Skin of body (tissue), 3 donors: ENCODE measurements at places on chromosomes 2 and 18. TPM values are rescaled to one million over a fixed set of nuclear protein-coding genes. Genes with fewer than 3 reads are reported as not detected.

- DNase-seq: no peak
Measured at GRCh38 chr2:234606896-234607295, 110.0 kb upstream of the ARL4C start.

DNA sequence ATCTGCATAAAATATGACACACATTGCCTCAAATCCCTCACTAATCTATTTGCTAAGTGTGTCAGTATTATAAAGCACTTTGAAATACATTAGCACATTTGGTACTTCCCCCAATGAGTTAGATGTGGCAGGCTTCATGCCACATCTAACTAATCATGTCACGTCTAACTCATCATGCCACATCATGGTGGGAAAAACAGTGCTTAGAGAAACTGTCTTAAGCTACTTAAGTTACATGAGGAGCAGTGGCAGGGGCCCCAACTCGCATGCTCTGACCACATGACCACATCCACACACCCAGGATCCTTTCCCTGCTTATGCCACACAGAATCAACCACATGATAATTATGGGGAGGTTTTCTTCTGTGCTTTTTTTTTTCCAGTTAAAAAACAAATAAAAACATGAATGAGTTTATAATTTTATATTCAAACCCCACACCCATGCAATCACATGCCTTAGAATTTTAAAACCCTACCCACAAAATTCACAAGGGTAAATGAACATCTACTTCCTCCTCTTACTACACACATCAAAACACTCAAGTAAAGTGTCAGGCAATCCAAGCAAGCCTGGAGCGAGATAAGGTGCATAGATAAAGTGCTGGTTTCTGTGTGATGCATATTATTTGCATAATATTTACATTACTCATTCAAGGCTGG lies 1.6 kb downstream of the ABCA12 start:
- no peak for DNase-seq

Gene GKN1
- not detected for total RNA-seq

- DNase-seq: no peak
Measured at GRCh38 chr2:240168546-240169361, 28.3 kb upstream of the OTOS start.

DNA sequence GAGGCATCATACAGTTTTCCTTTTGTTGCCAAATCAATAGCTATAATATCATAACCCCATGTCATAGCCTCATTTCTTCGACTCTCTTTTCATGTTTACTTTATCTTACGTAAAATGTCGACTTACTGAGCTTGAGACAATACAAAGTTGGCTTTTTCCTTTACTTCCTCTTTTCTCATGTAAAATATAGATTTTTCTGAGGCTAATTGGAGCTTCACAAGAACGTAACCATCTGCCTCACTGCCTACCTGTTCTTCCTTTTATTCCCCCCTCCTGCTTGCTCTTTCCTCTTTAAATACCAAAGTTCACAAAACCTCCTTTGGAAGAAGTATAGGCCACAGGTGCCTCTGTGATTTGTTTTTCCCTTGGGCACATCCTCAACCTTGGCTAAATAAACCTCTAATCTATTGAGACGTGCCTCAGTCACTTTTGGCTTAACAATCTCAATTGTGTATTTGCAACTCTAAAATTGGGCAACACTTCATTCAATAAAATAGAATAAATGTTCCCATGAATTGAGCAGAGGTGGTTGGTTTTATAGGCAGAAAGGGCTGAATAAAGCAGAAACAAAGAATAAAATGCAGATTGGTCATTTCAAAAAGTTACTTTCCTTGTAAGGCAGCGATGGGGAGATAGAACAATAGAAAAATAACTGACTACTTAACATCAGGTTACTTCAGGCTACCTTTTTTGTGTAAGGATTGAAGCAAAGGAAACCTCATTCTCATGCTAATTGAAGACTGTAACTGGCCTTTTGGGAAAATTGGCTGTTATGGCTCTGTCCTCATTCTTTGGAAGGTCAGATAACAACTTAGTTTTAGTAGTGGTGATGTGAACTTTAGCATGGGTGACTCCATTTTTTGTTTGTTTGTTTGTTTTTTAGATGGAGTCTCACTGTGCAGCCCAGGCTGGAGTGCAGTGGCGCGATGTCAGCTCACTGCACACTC lies 21.3 kb downstream of the COMMD1 start:
- DNase-seq: no peak

DNA sequence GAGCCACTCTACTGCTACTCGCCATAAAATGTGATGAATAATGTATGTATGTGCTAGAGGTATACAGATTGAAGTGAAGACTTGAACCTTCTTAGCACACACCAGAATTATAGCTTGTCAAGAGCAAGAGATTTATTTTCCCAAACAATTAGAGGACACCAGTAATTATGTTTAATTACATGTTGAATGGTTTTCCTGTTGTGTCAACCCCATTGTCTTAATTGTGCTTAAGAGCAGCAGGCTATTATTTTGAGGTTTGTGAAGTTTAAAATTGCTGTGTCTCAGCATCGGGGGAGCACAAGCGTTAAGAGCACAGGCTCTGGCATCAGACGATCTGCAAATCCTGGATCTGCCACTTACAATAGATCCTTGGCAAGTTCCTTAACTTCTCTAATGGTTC lies 29.0 kb downstream of the KIF5C start:
- DNase-seq: no peak

Gene NOSTRIN
- total RNA-seq: 9.4 TPM

GRCh38 chr18:6748241-6748640 lies 18.7 kb downstream of the ARHGAP28 start:
- DNase-seq: no peak

DNA sequence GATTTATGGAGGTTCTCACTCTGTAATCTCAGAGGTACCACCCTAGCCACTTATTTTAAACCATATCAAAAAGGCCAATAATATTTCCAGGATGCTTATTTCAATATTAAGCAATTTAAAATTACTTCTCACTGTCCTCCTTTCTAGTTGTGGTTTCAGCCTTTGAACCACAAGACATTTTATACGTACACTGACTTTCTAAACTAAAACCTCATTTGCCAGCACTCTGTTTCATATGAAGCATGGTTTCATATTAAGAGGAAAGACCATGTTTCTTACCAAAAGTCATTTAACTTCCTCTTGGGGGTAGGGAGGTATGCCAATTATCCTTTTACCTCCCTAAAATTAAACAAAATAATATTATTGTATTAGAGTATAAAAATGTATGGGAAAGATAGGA lies 399.8 kb downstream of the CDH7 start:
- DNase-seq: no peak

DNA sequence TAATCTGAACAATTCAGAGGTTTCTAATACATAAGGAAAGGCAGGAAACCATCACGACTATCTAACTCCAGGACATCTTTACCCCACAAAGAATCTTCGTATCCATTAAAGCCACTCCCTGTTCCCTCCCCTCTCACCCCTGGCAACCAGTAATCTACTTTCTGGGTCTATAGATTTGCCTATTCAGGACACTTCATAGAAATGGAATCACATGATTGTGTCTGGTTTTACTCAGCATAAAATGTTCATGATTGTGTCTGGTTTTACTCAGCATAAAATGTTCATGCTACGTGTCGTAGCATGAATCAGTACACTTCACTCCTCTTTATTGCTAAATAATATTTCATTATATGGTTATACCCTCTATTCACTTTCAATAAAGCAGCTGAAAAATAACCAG lies 11.6 kb downstream of the FECH start:
- no peak for DNase-seq

DNA sequence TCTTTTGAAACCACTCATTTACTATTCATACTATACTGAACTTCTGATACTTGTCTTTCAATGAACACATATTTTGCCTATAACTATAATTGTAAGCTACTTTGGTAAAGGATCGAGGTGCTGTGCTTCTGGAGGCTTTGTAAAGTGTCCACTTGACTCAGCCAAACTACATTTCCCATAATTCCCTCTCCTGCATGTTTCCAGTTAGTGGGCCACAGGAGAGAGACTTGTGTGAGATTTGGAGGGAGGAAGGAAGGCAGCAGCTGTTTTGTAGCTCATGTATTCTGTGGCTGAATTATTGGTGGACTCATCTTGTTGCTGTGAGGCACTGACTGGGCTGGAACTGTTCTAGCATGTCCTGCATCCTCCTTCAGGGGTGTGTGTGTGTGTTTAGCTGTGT lies 328.8 kb downstream of the ARL6IP6 start:
- no peak for DNase-seq

DNA sequence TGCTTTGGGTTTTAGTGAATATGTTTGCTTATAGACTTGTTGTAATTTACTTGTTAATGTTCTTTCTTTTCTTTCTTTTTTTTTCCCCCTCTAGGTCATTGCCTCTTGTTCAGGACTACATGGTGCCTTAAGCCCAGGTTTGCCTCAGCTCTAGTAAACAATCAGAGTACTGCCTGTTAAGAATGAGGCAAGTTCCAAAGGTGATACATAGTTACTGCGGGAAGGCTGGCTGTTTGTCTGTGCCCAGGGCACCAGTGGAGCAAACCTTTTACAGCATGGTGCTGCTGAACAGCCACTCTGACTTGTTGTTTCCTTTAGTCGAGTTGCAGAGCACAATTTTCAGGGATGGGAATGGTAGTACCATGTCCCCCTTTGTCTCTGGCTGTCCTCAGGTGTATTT lies 517.2 kb downstream of the NYAP2 start:
- no peak for DNase-seq

GRCh38 chr2:112690853-112691401 lies 29.9 kb upstream of the NT5DC4 start:
- no peak for DNase-seq

Gene ARHGEF33
- total RNA-seq: 1.7 TPM

Gene UGT1A10
- total RNA-seq: not detected

- no peak for DNase-seq
Measured at GRCh38 chr18:41587976-41588375, 367.1 kb upstream of the PIK3C3 start.

Gene DSG1
- total RNA-seq: 260 TPM

GRCh38 chr18:27005589-27005988 lies 140.1 kb upstream of the AQP4 start:
- no peak for DNase-seq

Gene ACVR2A
- 52.9 TPM for total RNA-seq

Gene WIPF1
- total RNA-seq: 32.4 TPM

DNA sequence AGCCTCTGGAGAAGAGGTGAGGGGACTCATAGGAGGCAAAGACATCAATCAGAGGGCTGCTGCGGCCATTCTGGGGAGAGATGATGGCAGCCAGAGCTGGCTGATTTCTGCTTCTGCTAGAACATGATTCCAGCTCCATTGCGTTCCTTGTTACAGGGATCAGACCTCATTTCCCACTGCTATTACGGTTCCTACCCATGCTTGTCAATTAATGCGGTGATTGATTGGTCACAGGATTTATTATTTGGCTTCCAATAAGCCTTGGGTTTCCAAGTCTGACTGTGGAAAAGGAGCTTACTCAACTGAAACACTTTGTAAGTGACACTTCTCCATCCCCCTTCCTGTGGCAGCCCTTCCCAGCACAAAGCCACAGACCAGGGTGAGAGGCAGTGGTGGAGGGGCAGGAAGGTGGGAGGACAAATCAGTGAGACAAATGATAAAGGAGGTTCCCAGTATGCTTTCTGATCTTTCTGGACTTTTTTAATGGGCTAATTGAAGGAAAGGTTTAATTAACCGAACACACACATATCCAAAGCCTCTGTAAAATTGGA lies 26.8 kb upstream of the CTLA4 start:
- no peak for DNase-seq

GRCh38 chr18:50879302-50880118 lies 592 bp downstream of the ME2 start:
- no peak for DNase-seq

- no peak for DNase-seq
Measured at GRCh38 chr2:181372646-181373040, 84.5 kb upstream of the ITGA4 start.

Gene CCDC141
- total RNA-seq: 6.0 TPM

Gene CDH20
- total RNA-seq: 2.8 TPM

DNA sequence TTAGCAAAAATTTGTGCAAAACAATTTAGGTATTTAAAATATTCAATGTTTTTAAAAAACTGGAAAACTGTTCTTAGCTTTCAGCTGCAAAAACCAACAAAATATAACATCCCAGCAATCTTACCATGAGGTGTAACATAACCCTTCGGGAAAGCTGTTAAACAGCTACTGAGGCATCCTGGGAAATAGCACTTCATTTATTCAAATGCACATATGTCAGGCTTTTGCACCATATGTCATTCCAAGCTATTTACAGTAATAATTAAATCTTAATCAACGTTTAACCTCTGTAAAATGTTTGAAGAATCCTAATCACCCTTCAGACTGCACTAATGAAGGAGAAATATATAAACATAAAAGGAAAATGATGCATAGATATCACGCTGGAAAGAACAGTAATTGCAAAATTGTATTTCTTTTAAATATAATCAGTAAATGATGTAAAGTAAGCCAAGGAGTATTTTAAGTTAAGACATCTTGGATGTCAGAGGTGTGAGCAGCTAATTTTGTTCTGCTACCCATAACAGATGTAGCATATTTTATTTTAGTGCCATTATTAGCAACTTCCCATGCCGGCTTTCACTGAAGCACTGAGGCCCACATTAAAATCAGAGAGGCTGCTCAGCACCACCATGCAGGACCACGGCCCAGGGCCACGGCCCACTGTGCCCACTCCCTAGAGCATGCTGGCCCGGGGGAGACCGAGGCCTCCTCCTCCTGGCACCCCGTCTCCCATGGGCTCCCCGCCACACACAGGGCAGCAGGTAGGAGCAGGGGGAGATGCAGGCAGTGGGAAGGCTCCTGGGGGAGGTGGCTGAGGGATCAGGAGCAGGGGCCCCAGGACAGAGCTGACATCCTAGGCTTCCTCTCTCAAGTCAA lies 30.9 kb downstream of the EMX1 start:
- DNase-seq: no peak

Gene TDRD15
- total RNA-seq: 0.10 TPM

Gene CHPF
- total RNA-seq: 35.9 TPM

Gene CHST9
- 0.39 TPM for total RNA-seq

DNA sequence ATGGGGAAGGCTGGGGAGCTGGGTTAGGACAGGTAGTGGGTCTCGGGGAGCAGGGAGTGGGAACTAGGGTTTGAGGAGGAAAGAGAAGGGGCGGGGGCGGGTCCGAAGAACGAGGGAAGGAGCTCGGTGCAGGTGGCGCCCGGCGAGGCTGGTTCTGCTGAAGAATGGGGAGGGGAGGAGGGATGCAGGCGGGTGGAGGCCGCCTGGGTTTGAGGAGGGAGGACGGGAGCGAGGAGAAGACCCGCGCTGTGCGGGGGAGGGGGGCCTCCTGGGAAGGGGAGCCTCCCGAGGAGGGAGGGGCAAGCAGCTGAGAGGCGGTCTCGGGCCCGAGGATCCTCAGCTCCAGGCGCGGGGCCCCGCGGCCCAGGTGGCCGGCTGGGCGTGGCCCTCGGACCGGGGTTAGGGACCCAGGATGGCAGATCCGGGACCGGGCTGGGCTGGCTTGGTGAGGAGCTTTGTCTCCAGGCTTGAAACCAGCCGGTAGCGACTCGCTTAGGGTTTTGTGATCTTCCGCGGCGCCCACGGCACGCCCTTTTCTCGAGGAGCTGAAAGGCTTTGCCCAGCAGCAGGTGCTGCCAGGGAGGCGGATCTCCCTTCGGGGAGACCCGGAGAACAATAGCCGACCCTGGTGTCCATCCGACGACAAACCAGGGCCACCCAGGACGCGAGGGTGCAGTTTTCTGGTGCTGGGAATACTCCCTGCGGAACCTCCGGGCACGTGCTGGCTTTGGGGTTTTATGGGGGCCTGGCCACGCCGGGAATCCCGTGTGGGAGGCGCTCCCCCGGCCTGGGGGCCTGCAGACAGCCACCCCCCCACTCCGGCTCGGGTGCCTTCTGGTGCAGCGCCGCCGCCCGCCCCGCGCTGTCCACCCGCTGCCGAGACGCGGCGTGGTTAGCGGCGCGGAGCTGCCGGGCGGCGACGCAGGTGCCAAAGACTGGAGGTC lies 1.4 kb downstream of the DPYSL5 start:
- DNase-seq: no peak

Gene SLC11A1
- 7.9 TPM for total RNA-seq
